Upper lobe of right lung (tissue), 1 donor: ENCODE measurements at places on chromosomes 2 and 18.

DNA sequence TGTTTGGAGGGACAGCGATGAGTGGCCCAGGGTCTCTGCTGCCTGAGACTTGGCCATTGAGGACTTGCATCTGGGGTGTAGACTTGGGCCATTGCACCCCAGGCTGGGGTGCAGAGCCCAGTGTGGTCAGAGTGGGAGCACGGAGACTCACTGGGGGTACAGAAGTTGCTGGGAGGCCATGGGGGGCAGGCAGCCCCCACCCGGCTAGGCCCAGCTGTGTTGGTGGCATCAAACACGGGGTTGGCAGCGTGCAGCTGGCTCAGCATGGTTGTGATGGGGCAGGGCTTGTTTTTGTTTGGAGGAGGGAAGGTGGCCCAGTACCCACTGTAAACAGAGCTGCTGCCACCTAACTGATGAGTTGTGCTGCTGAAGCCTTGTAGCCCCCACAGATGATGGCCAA is 42.1 kb downstream of the GLI2 start:
- no peak for DNase-seq

GRCh38 chr2:9474361-9475057 is at the start of gene IAH1:
Gene IAH1, plus strand, starts transcription at chr2:9474551. Its CDS starts 16 bp downstream, at chr2:9474567.
- peak; percentile 89 for DNase-seq

GRCh38 chr2:74576211-74576862 is 21.8 kb downstream of the DOK1 start:
- no peak for DNase-seq

GRCh38 chr2:234462218-234462992 is 34.5 kb downstream of the ARL4C start:
- no peak for DNase-seq

DNA sequence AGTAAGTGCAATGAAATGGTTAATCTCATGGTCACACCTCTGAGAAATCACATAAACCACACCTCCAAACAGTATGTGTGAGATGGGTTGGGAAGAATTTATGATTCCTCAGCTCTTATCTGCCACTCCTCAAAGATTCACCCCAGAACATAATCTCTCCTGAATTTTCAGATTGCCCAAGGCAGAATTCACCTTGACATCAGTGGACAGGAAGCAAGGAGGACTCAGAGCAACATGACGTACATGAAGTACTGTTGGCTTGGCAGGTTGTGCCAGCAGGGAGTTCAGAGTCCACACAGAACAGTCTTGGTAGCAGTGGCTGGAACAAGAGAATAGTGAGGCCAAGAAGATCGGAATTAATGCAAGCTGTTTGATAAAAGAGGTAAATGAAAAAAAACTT is 31.7 kb upstream of the CYBRD1 start:
- DNase-seq, result no peak

DNA sequence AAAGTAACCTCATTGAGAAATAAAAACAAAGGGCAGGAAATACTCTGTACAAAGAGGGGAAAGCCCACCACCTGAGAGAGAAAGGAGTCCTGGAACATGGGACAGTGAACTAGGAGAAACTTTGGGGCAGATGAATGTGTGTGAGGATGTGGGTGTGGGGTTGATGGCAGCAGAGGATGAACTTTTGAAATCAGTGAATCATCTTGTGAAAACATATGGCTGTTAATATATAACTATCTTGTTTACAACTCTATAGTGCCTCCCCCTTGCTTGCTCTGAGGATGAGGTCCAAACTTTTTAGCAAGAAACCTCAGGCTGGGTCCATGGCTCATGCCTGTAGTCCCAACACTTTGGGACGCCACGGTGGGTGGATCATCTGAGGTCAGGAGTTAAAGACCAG is 171.8 kb upstream of the LHCGR start:
- DNase-seq, result no peak

GRCh38 chr2:230043461-230043860 is 25.3 kb downstream of the SLC16A14 start:
- no peak for DNase-seq

- no peak for DNase-seq
Measured at GRCh38 chr2:225171350-225171749, 129.1 kb upstream of the DOCK10 start.

DNA sequence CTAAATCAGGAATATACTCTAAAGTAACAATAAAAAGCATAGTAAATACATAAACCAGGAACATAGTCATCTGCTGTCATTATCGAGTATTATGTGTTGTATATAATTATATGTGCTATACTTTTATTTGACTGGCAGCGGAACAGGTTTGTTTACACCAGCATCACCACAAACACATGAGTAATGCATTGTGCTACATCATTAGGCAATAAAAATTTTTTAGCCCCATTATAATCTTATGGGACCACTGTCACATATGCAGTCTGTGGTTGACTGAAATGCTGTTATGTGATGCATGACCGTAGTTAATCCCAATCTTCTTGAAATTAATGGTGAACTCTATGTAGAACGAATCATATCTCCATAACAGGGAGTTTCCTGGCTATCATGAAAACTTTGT is 136.7 kb upstream of the ZFP36L2 start:
- no peak for DNase-seq
